Stromal cell of bone marrow (primary cell): ENCODE measurements at places on chromosomes 5 and 9.

- no peak for DNase-seq
Observed at GRCh38 chr9:73090214-73090613, 61.5 kb upstream of the ANXA1 start.

GRCh38 chr9:82558346-82558745, 504.6 kb downstream of the RASEF start:
- DNase-seq = peak; percentile 2

DNA sequence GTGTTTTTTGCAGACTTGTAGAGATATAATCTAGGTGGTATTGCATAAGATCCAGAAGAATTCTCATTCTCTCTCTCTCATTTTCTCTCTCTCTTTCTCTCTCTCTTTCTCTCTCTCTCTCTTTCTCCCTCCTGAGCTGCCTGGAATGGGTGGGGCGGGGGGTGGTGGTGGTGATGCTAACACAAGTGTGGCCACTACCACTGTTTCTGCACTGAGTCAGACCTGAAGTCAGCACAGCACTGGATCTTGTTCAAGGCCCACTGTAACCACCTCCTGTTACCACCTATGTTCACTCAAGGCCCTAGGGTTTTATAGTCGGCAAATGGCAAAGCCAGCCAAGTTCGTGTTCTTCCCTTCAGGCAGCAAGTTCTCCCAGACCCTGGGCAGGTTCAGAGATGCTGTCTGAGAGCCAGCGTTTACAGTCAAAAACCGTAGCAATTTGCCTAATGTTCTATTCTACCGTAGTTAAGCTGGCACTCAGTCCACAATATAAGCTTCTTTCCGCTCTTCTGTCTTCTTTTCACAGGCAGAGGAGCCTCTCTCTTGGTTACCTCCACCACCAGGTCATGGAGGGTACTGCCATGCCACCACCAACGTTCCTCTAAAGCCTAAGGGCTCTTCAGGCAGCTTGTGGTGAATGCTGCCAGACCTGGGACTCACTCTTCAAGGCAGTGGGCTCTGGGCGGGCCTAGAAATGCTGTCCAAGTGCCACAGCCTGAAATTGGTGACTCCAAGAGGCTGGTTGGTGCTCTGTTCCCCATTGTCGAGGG, 235.7 kb upstream of the PRR16 start:
- no peak for DNase-seq

DNA sequence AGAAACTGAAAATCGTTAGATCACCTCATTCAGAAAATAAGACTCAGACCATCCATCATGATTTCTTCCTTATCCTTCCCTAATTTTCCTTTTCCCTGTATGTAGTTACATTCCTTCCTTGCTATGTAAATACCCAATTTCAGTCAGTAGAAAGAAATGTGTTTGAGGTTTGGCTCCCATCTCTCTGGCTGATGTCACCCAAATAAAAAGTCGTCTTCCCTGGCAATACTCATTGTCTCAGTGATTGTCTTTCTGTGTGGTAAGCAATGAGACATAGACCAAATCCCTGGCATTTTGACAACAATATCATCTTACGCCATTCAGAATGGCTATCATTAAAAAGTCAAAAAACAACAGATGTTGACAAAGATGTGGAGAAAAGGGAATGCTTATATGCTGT, 303.9 kb upstream of the EDIL3 start:
- DNase-seq = peak; percentile 80

DNA sequence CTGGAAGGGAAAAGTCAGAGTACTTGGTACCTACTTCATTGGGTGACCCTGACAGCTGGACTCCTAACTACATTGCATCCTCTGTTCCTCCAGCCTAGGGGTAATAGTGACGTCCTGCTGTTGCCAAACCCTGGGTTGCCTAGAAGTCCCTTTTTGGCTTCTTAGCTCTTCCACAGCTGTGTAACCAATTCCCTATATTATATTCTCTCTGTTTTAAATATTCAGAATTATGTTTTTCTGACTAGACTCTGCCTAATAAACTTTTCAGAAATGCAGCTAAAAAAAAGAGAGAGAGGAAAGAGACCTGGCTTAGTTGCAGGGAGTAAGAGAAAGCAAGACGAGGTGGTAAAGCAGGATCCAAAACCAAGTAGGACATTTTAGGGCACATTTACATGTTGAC, 28.4 kb downstream of the MCTP1 start:
- no peak for DNase-seq

DNA sequence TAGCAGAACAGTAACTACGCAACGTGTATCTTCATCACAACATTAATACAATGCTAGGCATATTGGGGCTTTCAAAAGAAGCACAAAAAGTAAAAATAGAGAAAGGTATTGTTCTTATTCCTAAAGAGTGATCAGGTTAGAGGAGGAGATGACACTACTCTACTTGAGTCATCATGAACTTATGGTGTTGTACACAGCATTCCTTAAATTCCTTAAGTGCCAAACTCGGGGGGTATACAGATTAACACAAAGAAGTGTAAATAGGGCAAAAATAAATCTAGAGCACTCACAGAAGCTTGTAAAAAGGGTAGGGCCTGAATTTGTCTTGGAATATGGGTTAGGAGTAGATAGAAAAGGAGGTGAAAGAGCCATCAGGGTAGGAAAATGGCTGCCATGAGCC, 308.0 kb upstream of the DAP start:
- no peak for DNase-seq

DNA sequence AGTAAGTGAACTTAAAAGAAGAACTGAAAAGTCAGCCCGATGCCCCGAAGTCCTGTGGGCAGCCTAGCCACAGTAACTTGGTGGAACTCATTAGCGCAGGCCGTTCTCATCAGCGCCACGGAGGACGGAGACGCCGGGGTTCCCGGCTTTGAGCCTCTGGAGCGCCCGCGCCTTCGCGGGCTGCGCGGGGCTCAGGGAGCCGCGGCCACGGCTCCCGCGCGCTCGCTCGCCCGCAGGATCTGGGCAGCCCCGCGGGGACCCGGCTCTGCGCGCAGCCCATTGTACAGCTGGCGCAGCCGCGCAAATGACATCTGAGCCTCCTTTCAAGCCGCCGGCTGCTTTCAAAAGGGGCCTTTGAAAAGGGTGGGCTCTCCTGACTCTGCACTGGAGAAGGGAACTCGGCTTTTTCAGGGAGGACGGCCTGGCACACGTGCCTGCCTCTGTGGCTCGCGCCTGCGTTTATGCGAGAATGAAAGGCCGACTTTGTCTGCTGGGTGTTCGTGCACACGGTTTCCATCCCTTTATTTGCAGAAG, 40.7 kb downstream of the TLR4 start:
- no peak for DNase-seq

GRCh38 chr5:116361171-116361967, 213.3 kb downstream of the SEMA6A start:
- no peak for DNase-seq

- DNase-seq = no peak
Observed at GRCh38 chr5:179974946-179975712, 67.4 kb upstream of the TBC1D9B start.

DNA sequence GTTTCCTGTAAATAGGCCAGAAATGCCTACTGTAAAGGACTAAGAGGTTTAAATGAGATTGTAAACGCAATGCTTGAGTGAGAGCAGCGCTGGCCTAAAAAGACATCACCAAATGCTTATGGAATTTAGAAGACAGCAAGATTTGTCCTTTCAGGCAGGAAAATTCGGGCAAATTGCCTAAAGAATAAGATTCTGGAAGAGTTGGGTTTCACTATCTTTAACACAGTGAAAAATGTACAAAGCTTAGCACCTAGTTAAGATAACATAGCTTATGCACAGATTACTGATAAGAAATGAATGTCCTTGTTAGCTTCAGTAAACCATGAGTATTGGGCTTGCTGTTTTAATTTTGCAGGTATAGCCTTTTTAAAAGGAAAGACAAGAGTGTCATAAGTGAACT, 4.7 kb downstream of the FKBP15 start:
- DNase-seq = no peak

DNA sequence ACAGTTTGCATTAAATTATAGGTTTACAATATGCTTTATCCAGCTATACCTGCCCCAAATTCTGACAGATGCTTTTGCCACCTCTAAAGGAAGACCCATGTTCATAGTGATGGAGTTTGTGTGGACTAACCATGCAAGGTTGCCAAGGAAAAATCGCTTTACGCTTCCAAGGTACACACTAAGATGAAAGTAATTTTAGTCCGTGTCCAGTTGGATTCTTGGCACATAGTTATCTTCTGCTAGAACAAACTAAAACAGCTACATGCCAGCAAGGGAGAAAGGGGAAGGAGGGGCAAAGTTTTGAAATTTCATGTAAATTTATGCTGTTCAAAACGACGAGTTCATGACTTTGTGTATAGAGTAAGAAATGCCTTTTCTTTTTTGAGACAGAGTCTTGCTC, 41.0 kb downstream of the FXN start:
- no peak for DNase-seq

DNA sequence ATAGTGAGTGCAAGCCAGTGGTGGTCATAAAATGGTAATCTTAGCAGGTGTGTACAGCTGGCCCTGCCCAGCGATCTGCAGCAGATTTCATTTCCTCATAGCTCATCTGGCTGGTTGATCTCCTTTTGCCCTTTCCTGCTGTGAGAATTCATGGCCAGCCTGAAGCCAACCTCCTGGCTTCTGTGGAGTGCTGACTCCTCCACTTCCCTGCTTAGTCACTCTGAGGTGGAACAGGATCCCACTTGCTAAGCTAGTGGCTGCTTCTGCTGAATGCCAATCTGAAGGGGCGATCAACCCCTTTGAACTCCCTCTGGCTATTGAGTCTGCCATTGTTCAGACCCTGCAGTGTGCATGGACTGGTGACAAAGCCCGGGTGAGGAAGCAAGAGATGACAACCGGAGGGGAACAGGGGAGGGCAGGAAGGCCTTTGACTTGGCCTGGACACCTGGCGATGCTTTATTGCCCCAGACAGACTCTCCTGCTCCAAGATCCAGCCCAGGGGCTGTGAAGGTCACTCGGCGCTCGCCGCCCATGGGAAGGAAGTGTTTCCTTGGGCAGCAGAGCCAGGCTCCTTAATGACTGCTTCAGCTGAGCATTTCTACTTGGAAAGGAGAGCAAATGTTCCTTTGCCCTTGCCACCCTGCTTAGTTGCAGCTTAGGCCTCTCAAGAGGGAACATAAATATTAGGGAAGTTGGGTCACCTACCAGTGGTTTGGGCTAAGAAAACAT, 341.1 kb downstream of the ZSWIM6 start:
- DNase-seq = peak; percentile 17

GRCh38 chr9:38158628-38159027, 89.6 kb upstream of the SHB start:
- no peak for DNase-seq

GRCh38 chr9:121765021-121765950, 113.9 kb downstream of the DAB2IP start:
- DNase-seq = peak; percentile 44

DNA sequence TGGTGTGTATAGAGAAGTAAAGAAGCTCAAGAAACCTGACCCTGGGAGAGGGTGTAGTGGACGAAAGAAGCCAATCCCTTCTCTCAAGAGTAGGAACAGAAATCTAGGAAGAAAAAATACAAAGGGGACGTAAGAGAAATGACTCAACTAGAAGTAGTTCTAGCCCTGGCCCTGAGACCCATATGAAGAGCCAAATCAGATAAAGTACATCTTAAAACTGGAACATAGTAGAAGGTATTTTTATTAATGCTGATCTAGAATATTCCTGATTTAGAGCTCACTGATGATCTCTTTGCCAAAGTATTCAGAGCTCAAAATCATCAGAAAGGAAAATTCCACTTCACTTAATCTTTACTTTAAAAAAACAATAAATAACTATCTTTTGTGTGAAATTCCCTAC, 184.8 kb downstream of the MLLT3 start:
- peak; percentile 31 for DNase-seq

DNA sequence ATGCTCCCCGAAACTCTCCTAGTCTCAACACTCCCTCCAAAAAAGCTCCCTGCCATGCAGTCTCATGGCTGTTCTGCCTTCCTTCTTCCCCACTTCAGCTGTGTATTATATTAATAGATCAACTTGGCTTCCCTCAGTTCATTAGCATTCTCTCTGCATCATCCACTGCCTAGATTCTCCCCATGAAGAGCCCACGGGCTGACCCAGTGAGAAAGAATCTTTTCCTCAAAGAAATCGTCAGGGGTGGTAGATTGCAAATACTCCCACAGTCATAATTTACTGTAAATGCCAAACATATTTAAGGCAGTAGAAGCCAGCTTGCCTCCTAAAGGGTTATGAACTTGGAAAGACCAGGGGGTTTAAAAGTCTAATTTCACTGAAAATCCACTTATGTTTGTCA, 33.5 kb downstream of the GNA14 start:
- no peak for DNase-seq

DNA sequence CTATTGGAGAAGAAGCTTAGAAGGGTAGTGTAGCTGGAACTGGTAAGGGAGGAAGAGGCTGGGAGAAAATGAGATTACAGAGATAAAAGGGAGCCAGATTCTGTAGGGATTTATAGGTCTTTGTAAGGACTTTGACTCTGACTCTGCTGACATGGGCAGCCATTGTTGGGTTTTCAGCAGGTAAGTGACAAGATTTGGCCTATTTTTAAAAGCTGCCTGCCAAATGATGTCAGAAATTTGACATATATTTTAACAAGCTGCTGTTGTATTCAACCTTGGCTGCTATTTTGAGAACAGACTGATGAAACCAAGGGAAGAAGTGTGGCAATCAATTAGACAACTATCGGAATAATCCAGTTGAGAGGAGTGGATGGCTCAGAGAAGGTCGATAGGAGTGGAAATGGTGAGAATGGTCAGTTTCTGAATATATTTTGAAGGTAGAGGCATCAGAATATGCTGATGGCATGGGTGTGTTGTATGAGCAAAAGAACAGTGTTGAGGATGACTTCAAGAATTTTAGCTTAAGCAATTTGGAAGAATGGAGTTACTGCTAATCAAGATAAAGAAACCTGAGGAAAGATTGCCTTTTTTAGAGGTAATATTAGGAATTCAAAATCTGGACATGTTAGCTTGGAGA, 56.8 kb downstream of the KCTD16 start:
- DNase-seq = no peak

DNA sequence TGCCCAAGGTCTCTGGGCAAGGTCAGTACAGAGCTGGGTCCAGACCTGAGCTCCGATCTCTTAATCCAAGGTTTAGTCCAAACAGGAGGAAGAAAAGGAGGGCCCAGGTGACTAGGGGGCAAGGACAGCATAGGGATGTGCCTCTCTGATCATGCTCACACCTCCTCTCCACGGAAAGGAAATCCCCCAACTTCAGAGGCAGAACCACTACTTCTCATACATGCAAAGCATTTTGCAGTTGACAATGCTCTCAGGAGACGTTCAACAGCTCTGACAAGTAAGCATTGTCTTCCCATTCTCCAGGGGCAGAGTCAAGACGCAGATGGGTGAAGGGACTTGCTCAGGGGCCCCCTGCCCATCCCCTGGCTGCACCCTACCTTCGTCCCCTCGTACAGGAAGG, 8.7 kb upstream of the CORO2A start:
- no peak for DNase-seq

GRCh38 chr5:17434982-17435381, 63.0 kb upstream of the TAF11L2 start:
- DNase-seq = no peak
